Right atrium auricular region (tissue), 2 donors: ENCODE measurements at places on chromosomes 13 and 19. TPM values are rescaled to one million over a fixed set of nuclear protein-coding genes. Genes with fewer than 3 reads are reported as not detected.

DNA sequence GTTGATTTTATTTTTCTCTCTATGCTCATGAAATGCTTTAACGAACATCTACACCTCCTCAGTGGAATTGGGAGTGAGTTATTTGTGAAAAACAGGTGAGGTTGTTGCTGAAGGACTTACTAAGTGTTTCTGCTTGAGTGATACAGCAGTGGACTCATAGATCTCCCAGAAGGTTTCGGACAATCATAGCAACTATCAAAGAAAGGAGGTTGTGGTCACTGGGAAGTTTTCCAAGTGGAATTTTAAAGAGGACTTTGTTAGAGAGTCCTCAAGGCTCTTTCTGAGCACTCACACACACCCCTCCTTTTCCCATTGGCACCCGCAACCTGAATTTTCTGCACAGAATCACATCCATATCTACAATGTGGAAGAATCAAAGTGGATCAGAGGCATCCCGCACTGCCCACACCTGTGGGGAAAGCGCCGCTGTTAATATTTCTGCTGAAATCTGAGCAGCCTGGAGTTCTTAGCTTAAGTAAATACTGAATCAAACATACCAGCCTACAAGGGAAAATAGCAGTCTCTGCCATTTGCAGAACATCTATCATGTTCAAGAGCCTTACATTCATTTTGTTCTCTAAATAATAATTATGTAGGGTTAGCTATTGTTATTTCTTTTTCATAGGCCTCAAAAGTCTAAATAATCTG is 719.4 kb downstream of the DIAPH3 start:
- H3K4me1 ChIP-seq: no peaks in the 10 kb centered on the region
- H3K4me3 ChIP-seq: no peak overlapping the region
- H3K36me3 ChIP-seq: no peaks in the 10 kb centered on the region
- no peak for DNase-seq
- no peaks in the 10 kb centered on the region for H3K27me3 ChIP-seq

The MADCAM1 gene
- total RNA-seq: not detected

The ELSPBP1 gene
- total RNA-seq: not detected

DNA sequence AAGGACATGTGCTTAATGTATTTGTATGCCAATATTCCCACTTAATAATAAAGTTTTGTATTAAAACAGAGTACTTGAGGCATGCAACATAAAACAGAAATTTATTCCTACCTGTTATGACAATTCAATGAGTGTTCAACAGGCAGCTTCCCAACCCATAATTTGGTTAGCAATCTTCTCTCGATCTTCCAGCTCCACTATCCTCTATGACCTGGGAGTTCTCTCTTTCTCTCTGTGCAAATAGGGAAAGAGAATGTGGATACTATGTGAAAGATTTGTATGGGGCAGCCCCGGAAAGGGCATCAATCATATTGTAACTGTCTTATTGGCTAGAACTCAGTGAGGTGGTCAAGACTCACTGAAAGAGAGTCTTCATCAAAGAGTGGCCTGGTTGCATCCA is 644.9 kb upstream of the PCDH20 start:
- no peak for DNase-seq
- H3K27ac ChIP-seq: no peak overlapping the region
- no peaks in the 10 kb centered on the region for H3K4me1 ChIP-seq
- H3K36me3 ChIP-seq: no peaks in the 10 kb centered on the region

DNA sequence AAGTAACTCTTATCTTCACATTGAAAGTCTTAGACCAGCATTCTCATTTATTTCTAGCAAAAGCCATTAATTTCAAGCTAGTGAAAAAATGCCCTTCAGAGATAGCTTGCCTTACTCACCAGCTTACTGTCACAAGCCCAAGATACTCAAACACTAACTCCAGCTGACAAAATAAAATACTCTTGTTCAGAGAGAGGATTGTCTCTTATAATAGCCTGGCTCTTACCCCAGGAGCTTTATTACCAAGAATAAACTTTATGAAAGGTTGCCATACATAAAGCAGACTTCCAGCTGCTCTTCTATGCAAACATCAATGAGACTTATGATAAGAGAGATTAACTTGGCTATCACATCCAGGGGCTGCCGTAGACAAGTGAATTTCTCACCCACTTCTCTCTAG is 53.6 kb downstream of the XPO4 start:
- no peak for DNase-seq
- no peaks in the 10 kb centered on the region for H3K36me3 ChIP-seq
- peaks cover 25% of the 10 kb centered on the region for H3K4me1 ChIP-seq

DNA sequence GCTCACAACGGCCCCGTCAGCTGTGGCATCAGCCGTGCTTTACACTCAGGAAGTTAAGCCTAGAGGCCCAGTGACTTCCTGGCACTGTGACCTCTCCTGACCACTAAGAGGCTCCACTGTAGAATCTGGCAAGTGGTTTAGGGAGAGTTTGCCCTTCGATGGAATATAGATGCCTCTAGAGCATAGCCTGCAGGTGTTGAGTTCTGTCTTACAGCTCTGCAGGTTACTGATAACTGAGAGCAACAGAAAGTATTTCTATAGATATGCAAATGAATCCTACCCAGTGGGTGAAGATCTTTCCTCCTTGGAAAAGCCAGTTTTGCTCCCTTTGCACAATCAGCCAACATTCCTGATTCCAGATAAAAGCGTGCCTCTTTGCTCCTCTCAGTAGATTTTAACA is 35.8 kb downstream of the ATP12A start:
- H3K4me1 ChIP-seq: no peaks in the 10 kb centered on the region
- H3K27ac ChIP-seq: no peak overlapping the region
- no peak for DNase-seq
- H3K4me3 ChIP-seq: no peak overlapping the region
- H3K36me3 ChIP-seq: no peaks in the 10 kb centered on the region

The LAIR1 gene
- 7.8 TPM for total RNA-seq

GRCh38 chr13:30299786-30300185 is 7.6 kb downstream of the KATNAL1 start:
- no peak overlapping the region for H3K27ac ChIP-seq
- no peaks in the 10 kb centered on the region for H3K36me3 ChIP-seq
- H3K27me3 ChIP-seq: no peaks in the 10 kb centered on the region
- no peak for DNase-seq
- no peak overlapping the region for H3K4me3 ChIP-seq
- no peaks in the 10 kb centered on the region for H3K4me1 ChIP-seq

DNA sequence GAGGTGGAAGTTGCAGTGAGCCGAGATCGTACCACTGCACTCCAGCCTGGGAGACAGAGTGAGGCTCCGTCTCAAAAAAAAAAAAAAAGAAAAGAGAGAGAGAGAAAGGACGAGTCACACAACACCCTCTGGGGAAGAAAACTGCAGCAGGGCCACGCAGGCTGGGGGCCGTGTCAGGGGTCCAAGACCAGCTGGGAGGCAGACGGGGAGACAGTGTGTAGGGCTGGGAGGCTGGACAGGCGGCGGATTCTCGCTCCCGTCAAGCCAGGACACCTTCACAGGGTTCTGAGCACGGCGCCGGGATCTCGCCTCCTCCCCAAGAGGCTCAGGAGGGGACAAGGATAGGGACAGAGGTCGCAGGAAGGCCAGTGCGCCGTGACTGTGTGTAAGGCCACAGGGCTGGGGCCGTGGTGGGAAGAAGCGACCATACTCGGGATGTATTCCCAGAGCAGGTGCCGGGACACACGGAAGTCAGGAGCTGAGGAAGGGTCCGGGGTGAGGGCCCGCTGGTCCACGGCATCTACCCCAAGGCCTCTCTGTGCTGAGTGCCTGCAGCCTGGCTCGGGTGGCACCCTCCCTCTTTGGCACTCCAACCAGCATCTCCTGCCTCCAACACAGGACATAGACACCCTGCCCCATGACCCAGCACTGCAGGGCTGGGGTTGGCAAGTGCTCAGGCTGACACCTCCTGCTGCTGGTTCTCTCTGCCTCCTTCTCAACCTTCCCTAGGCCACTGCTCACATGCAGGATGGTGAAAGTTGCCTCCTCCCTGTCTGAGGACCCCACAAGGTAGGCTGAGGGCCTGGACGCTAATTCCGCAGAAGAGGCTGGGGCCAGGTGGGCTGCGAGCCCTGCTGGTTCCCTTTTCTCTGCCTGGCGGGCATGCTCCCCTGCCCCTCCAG is 21.2 kb downstream of the ZNF787 start:
- no peak for DNase-seq
- H3K36me3 ChIP-seq: peaks cover 16% of the 10 kb centered on the region
- no peak overlapping the region for H3K4me3 ChIP-seq
- H3K4me1 ChIP-seq: peaks cover 21% of the 10 kb centered on the region
- no peak overlapping the region for H3K27ac ChIP-seq
- H3K27me3 ChIP-seq: no peaks in the 10 kb centered on the region

GRCh38 chr19:55112777-55113569 is 4.5 kb downstream of the PPP1R12C start:
- no peaks in the 10 kb centered on the region for H3K27me3 ChIP-seq
- no peaks in the 10 kb centered on the region for H3K4me1 ChIP-seq
- peak overlapping the region; percentile 30 for H3K4me3 ChIP-seq

The HCST gene
- total RNA-seq: 3.3 TPM

DNA sequence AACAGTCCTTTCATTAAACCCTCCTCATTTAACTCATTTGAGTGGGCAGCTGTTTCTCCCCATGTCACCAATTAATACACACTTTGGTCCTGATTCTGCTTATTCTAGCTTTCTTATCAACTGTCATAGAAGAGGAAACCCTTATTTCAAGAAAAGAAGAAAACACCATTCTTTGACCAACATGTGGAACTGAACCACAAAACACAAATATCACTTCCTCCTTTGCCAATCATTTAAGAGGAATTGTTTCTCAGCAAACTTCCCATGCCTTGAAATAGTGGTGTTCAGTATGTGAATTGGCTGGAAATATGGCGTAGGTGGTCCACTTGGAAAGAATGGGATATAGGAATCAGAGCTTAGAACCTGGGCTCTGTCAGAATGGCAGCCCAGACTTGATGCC is 20.4 kb downstream of the MBD3L2B start:
- no peak overlapping the region for H3K4me3 ChIP-seq
- no peaks in the 10 kb centered on the region for H3K4me1 ChIP-seq
- no peak for DNase-seq

DNA sequence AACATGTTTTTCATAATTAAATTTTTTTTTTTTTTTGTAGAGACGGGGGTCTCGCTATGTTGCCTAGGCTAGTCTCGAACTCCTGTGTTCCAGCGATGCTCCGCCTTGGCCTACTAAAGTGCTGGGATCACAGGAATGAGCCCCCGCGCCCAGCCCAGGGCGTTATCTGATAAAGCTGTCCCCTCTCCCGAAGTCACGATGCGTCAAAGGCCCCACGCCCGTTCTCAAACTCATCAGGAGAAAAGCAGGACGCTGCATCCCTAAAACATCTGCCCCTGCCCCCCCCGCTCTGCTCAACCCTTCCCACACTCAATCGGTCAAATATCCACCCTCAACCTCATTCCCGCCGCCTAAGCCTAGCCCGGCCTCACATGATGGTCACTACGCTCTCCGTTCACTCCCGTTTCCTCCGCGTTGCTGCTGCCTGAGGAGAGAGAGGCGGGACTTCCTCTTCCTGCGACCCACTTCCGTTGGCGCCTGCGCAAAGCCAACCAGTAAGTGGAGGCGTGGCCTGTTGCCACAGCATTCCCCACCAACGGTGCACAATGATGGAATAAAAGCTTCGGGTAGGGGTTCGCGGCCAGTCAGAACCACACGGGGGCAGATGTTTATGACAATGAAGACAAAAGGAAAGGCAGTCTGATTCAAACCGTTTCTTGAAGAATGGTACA is at the start of gene SNRPD2:
Gene SNRPD2 (minus strand): TSS at position 438 of the 671 bp plus-strand sequence. CDS start 65 bp downstream, at position 373.
- no peaks in the 10 kb centered on the region for H3K27me3 ChIP-seq
- peaks cover 19% of the 10 kb centered on the region for H3K4me1 ChIP-seq
- peak within 1 kb of the TSS; percentile 86 for H3K27ac ChIP-seq
- peak; percentile 94 for DNase-seq
- peak within 1 kb of the TSS; percentile 85 for H3K4me3 ChIP-seq

GRCh38 chr19:50972795-50973376 is 3.5 kb upstream of the KLK6 start:
- no peak for DNase-seq
- no peaks in the 10 kb centered on the region for H3K36me3 ChIP-seq
- no peak overlapping the region for H3K4me3 ChIP-seq
- no peaks in the 10 kb centered on the region for H3K4me1 ChIP-seq
- H3K27me3 ChIP-seq: no peaks in the 10 kb centered on the region

The KCNJ14 gene
- 0.26 TPM for total RNA-seq

DNA sequence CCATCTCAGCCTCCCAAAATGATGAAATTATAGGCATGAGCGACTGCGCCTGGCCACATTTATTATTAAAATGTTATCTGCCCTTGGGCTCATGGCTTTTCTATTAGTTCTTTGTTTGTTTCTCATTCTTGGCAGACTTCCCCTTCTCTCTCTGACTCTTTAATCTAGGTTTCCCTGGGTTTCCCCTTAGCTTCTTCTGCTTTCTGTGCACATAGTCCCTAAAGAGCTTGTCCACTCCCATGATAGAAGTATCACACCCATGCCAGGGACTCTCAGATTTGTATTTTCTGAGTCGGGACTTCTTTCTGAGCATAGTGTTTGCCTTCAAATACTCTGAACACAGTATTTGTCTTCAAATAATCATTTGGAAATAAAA is 38.6 kb upstream of the ITM2B start:
- no peak for DNase-seq
- no peak overlapping the region for H3K4me3 ChIP-seq
- H3K27ac ChIP-seq: no peak overlapping the region
- H3K4me1 ChIP-seq: no peaks in the 10 kb centered on the region

The PLA2G4C gene
- 23.2 TPM for total RNA-seq

DNA sequence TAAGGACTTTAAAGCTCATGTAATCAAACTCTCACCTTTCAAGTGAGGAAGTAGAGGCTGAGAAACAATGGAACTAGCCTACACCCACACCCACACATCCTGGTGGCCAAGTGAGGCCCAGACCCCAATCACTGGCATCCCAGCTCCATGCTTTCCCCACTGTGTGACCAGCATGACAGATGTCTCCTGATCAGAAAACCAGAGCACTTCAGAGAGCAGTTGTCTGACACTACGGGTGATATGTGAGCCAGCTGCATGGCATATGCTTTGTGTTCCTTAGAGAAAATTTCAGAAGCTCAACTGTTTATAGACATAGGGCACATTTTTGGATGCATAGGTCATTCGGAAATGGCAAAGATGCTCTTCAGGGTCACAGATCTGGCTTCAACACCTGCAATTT is 315.2 kb downstream of the NDFIP2 start:
- H3K36me3 ChIP-seq: no peaks in the 10 kb centered on the region
- peaks cover 2% of the 10 kb centered on the region for H3K4me1 ChIP-seq

The NLRP7 gene
- not detected for total RNA-seq

GRCh38 chr13:41326661-41327060 is 15.6 kb downstream of the NAA16 start:
- DNase-seq: no peak
- peaks cover 12% of the 10 kb centered on the region for H3K4me1 ChIP-seq
- H3K4me3 ChIP-seq: no peak overlapping the region
- no peak overlapping the region for H3K27ac ChIP-seq
- no peaks in the 10 kb centered on the region for H3K27me3 ChIP-seq

- H3K36me3 ChIP-seq: no peaks in the 10 kb centered on the region
- no peaks in the 10 kb centered on the region for H3K27me3 ChIP-seq
- DNase-seq: no peak
- H3K27ac ChIP-seq: no peak overlapping the region
Observed at GRCh38 chr19:31617010-31617585, 267.9 kb upstream of the TSHZ3 start.

- H3K27ac ChIP-seq: no peak overlapping the region
- no peaks in the 10 kb centered on the region for H3K27me3 ChIP-seq
- no peak overlapping the region for H3K4me3 ChIP-seq
- peaks cover 74% of the 10 kb centered on the region for H3K36me3 ChIP-seq
Observed at GRCh38 chr19:48918801-48919247, 14.7 kb upstream of the DHDH start.

GRCh38 chr13:76440568-76440967 is 445.6 kb downstream of the KCTD12 start:
- no peaks in the 10 kb centered on the region for H3K4me1 ChIP-seq
- no peak overlapping the region for H3K27ac ChIP-seq
- H3K36me3 ChIP-seq: no peaks in the 10 kb centered on the region
- no peaks in the 10 kb centered on the region for H3K27me3 ChIP-seq

- no peaks in the 10 kb centered on the region for H3K27me3 ChIP-seq
- no peaks in the 10 kb centered on the region for H3K36me3 ChIP-seq
- no peak overlapping the region for H3K4me3 ChIP-seq
- DNase-seq: no peak
Observed at GRCh38 chr19:46797881-46798280, 9.5 kb upstream of the SLC1A5 start.

The ZIC5 gene
- total RNA-seq: not detected
